Activated gamma-delta T cell treated with Interleukin-2 at 50 U/mL for 16 hours (primary cell): ENCODE measurements at places on chromosomes 12 and 14.

- DNase-seq = peak; percentile 16
Observed at GRCh38 chr12:68451261-68452077, 119.3 kb upstream of the MDM1 start.

GRCh38 chr14:53964249-53964648, 7.6 kb upstream of the BMP4 start:
- no peak for DNase-seq

- no peak for DNase-seq
Observed at GRCh38 chr14:29521526-29522137, 406.0 kb downstream of the PRKD1 start.

DNA sequence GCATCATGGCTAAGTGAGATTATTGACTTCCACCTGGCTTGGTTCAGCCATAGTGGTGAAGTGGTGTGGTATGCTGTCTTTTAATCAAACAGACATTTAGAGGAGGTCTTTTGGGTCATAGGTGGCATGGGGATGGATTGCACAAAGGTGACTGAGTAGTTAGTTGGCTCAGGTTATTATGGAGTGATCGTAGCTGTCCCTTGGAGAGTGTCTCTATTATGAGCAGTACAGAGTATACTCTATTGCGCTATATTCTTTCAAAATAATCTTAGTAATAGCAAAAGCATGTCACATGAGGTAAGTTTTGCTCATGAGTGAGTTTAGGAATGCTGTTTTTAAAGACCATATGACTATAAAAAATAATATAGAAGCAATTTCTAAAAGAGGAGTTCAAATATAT, 60.4 kb downstream of the RASSF8 start:
- no peak for DNase-seq

DNA sequence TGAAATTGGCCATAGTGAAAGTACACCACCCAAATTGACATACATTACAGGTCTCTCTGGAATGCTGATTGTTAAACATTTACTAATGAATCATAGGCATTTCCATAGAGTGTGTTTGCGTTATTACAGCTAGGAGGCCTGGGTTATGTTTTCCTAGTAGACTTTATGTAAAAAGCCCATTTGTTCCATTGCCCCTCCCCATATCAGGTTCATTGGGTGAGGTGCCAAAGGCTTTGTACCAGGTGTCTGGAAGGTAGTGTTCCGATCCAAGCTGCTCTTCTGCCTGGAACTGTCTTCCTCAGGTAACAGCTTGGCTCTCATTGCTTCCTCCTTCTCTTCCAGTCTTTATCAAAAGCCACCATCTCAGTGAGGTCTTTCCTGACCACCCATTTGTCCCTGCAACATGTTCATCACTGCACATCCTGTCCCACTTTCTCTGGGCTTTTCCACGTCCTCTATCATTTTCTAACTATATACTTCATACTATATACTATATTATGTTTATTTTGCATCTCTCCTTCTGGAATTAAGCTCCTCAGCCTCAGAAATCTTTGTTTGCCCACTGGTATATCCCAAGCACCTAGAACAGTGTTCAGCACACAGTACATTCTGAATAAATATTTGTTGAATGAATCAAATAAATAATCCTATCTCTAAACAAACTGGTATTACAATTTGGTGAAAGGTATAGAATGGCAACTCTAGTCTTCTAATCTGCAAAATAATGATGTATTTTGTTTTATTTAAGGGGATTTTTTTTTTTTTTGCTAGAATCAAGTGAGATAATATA, 252.3 kb downstream of the KTN1 start:
- DNase-seq = no peak

DNA sequence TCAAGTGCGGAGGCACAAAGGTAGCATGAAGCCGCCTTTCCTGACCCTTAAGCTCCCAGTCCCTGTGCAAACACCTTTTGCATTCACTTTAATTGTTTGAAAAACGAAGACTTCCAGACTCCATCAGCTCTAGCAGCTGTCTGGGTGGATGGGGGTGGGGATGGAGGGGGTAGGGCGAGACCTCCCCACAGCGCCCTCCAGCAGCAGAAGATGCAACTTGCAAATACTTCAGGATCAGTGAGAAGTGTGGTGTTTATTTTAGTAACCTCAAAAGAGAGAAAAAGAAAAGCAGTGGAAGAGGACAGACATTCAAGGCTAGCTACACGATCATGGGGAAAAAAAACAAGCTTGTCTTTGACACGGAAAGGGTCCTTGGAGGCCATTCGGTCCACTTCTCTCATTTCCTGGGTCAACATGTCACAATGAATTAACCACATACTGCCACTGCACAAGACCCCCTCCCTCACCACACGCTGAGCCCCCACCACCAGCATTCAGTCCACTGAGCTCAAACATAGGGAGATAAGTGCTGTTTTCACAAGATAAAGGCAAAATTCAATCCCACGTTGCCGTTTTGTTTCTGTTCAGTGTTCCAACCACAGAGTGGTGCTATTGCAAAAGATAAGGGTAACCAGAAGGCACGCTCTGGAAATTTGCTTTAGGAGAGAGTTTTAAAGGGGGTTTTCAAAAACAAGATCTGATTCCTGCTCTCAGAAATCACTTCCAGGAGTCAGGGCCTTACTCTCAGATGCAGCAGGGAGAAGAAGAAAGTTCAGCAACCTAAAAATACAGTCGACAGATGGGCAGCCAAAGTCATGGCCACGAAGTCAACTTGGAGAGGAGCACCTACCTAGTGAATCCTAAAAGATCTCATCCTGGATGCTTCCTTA, 3.3 kb upstream of the NTF3 start:
- no peak for DNase-seq

- DNase-seq = no peak
Observed at GRCh38 chr12:795305-795704, 42.9 kb downstream of the WNK1 start.

GRCh38 chr12:19222558-19222957, 93.0 kb downstream of the PLEKHA5 start:
- DNase-seq = no peak

- DNase-seq = no peak
Observed at GRCh38 chr12:54937376-54937775, 47.2 kb downstream of the TESPA1 start.

DNA sequence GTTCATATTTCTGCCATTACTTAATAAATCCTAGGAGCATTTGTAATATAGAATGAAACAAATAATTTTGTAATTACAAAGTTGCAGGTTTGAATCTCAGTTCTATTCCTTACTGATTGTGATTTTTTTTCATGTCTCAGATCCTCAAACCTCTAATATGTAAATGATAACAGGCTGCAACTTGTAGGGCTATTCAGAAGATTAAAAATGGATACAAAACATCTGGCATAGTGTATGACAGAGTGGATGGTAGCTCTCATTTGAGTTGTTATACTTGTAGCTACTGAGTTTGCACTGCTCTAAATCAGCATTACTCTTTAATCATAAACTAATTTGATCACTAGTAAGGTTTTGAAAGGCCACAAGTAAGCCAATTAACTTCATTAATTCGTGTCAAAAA, 406.3 kb upstream of the MGAT4C start:
- DNase-seq = no peak

DNA sequence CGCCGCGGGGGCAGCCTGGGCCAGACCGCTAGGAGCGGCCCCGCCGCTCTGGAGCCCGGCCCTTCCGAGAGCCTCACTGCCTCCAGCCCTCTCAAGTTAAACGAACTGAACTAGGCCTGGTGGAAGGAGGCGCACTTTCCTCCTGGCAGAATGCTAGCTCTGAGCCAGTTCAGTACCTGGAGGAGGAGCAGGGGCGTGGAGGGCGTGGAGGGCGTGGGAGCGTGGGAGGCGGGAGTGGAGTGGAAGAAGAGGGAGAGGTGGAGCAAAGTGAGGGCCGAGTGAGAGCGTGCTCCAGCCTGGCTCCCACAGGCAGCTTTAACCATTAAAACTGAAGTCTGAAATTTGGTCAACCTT, 5.3 kb downstream of the LTB4R start:
- DNase-seq = no peak

GRCh38 chr12:122082621-122083356, 4.2 kb downstream of the MLXIP start:
- DNase-seq = no peak

- no peak for DNase-seq
Observed at GRCh38 chr12:16352481-16352880, 5.0 kb downstream of the MGST1 start.

DNA sequence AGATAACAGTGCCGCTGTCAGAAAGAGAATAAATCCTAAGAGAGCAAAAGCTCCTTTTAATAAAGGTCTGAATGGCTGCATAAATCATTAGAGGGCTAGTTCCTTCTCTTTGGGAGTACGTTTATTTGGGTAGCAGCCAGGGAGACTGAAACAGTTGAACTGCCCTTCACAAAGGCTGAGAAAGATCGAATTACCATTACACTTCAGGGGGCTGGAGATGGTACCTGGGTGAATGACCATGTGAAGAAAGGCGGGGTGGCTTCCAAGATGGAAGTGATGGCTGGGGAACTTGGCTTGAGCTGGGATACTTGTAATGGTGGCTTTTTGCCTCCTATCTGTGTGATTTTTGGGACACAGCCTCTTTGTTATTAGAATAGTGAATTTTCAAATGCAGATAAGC, 1.7 kb upstream of the FGD4 start:
- DNase-seq = no peak

DNA sequence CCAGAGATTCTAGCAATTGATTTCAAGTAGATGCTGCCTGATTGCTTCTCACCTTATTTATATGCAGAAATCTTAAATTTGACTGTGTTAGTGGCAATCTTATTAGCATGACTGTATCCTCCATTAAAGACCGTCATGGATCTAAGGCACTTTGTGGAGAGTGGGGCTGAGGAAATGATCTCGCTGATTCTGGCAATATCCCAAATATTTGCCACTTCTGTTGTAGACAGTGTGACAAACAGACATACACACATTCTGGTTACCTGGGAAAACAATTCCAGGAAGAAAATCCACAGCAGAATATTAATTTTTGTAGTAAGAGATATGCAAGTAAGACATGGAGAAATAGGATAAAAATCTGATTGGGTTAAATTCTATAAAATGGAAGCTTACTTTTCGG, 269.0 kb upstream of the G2E3 start:
- no peak for DNase-seq

GRCh38 chr14:32201816-32202490, at the start of gene RNU6-7:
TSS of gene RNU6-7 (plus strand) at chr14:32202045.
- no peak for DNase-seq

DNA sequence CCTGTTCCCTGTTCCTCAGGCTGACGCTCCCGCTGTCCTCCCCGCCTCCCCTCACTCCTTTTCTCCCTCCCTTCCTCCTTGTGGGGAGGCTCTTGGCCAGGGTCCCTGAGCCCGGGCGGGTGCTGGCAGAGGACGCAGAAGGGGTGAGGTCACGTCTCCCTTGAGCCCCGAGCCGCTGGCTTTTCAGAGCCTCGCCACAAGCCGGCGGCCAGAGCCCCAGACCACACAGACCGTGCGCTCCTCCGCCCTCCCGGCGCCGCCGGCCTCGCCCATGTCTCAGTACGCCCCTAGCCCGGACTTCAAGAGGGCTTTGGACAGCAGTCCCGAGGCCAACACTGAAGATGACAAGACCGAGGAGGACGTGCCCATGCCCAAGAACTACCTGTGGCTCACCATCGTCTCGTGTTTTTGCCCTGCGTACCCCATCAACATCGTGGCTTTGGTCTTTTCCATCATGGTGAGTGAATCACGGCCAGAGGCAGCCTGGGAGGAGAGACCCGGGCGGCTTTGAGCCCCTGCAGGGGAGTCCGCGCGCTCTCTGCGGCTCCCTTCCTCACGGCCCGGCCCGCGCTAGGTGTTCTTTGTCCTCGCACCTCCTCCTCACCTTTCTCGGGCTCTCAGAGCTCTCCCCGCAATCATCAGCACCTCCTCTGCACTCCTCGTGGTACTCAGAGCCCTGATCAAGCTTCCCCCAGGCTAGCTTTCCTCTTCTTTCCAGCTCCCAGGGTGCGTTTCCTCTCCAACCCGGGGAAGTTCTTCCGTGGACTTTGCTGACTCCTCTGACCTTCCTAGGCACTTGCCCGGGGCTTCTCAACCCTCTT, at the start of gene TMEM233:
Gene TMEM233, plus strand, starts transcription at position 197 of the 821 bp plus-strand sequence. Its CDS starts 75 bp downstream, at position 272.
- no peak for DNase-seq

- DNase-seq = no peak
Observed at GRCh38 chr14:38207377-38207735, 348 bp upstream of the SSTR1 start.

GRCh38 chr12:111102102-111102739, 181.8 kb upstream of the MYL2 start:
- DNase-seq = no peak

DNA sequence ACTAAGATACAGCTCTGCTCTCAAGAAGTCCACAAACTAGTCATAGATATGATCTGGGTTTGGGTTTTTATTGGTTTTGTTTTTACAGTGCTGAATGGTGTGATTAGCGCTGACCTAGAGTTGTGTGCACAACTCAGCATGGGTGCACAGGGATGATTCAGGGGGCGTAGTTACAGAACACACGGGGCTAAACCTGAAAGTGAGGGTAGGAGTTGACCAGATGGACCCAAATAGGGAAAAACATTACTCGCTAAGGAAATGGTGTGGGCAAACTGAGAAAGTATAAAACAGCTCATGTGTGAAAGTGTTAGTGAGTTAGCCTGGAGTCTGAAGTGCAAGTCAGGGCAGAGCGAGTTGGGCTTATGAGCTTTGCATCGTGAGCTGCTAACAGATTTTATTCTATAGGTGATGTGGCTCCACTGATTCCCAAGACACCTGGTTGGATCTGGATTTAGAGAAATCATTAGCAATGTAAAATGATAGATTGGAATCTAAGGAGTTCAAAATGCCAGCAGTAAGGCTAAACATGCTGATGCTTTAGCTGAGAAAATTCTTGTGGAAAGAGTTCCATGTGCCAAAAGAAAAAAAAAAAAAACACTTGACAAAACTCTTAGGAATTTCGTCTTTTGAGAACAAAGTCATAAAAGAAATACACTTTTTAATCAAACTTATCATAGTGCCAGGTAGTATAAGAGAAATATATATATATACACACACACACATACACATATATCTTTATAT, 134.9 kb downstream of the SLC5A8 start:
- DNase-seq = no peak
